Activated CD4-positive, CD25-positive, alpha-beta regulatory T cell treated with anti-CD3 and anti-CD28 coated beads, Interleukin-2, amount 50 U/mL, for 72 hours (primary cell): ENCODE measurements at places on chromosomes 13 and 19.

DNA sequence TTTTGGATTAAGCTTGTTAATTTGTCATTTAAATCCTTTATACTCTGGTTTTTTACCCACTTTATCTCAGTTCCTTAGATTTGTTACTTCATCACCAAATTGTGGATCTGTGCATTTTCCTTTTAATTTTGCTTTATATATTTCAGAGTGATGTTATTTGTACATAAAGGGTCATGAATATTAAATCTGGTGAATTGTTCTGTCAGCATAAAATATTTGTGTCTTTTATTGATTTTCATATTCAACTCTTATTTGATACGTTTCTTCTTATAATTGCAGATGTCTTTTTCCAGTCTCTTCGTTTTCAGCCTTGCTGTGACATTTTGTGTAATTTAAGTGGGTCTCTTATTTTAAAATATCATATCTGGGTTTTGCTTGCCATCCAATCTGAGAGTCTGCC, 4.7 kb downstream of the SETDB2 start:
- DNase-seq: no peak

DNA sequence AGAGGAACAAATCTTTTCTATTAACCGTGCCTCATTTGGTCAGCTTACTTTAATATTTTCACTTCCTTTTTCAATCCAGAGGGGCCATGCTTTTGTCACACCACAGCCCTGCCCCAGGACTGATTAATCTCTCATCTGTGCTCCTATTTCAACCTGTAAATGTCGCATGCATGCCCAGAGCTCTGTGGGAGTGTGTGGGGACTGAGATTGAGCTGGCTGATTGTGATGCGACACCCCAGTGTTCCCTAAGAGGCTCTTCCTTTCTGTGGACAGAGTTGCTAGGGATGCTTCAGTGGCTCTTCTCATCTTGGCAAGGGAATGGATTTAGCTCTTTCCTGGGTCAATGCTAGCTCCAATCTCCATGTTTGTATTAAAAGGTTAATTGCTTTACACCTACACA, 249.6 kb downstream of the TDRD3 start:
- no peak for DNase-seq

- no peak for DNase-seq
Observed at GRCh38 chr19:971795-972194, 12.3 kb upstream of the WDR18 start.

DNA sequence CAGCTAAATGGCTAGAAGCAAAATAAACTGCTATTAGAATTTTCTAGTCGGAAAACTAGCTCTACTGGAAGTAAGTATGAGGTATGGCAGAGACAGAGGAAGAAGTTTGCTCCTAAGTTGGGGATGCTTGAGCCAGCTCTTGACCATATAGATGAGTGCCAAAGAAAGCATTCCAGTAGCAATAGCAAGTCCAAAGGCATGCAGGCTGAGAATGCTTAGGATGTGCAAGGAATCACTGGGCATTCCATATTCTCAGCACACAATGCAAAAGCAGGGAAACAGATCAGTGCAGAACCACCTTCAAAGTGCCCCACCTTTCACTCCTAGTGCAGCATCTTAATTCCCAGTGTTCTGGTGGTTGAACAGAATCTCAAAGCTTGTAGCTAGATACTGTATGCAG, 32.9 kb downstream of the SERTM1 start:
- DNase-seq: no peak

- DNase-seq: no peak
Observed at GRCh38 chr13:40484974-40485373, 181.5 kb downstream of the FOXO1 start.

DNA sequence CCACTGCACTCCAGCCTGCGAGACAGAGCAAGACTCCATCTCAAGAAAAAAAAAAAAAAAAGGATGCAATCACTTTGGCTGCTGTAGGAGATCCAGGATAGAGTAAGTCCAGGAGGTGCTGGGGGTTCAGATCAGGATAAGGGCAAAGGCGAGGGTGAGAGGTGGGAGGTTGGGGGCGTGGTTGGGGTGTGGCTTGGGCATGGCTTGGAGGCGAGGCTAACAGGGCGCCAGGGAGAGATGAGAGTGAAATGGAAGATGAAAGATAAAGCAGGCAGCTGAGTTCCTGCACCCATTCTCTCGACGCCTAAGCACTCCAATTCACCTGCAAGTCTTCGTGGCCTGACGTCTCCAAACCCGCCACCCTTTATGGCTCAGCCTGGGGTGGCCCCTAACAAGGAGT, 25.0 kb upstream of the ZNRF4 start:
- DNase-seq: no peak

- no peak for DNase-seq
Observed at GRCh38 chr19:18274219-18274780, at the start of gene IQCN. TSS of gene IQCN (minus strand) at chr19:18274452. CDS start at chr19:18269478, 4,974 bp downstream.

DNA sequence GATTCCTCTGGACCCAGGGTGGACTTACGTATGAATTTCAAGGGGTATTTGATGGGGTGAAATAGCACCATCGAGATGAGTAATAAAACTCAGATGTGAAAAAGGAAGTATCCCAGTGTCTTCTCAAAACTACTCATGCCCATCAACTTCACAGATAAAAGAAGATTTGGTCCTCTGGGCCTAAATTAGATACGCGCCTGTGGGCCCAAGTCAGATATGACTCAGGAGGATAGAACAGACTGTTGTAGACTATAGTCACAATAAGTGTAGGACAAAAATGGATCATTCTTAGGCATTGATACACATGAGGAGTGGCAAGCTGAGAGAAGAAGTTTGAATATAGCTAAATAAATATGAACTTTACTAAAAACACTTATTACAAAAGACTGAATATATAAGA, 2438.8 kb downstream of the PCDH9 start:
- no peak for DNase-seq

DNA sequence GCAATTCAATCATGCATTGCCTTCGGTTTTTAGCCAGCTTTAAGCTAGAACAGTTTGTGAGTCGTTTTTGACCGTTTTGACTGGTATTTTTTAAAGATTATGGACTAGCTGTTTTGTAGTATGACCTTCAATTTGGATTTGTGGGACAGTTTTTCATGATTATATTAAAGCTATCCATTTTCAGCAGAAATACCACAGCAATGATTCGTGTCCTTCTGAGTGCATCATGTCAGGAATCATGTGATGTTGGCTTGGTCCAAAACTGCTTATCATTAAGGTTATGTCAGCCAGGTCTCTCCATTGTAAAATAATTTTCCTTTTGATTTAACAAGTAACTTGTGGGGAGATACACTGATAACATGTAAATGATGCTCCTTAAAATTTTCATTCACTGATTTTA, 229.0 kb downstream of the POSTN start:
- DNase-seq: no peak

DNA sequence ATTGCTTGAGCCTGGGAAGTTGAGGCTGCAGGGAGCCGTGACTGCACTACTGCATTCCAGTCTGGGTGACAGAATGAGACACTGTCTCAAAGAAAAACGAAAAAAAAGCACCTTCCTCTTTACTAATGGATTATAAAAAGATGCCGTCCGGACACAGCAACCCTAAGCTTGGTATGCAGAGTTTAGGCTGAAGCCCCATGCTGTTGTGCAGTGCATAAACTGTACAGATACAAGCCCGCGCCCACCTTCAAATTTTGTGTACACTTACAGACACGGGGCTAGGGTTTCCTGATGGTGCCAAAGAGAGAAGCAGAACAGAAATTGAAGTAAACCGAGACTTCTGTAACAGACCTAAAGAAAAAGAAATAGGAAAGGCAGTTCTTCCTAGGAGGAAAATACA, 9.0 kb downstream of the LPAR6 start:
- no peak for DNase-seq

DNA sequence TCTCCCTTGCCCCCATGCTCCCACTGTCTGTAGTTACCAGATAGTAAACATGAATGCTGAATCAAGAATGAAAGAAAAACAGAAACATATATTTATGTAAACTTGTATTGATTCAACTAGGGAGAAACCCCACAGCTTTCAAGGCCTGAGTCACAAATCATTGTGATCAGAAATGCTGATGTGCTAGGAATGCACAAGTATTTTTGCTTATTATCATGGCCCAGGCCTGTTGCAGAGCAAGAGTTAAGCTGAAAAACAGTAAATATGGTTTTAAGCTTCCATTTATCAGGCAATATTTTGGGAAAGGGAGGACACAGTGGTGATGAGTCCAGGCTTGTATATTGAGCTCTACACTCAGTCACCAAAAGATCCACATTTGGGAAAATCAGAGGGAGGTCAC, 669.6 kb downstream of the DIAPH3 start:
- DNase-seq: no peak

GRCh38 chr19:42228641-42229040, 8.5 kb downstream of the ZNF526 start:
- no peak for DNase-seq

DNA sequence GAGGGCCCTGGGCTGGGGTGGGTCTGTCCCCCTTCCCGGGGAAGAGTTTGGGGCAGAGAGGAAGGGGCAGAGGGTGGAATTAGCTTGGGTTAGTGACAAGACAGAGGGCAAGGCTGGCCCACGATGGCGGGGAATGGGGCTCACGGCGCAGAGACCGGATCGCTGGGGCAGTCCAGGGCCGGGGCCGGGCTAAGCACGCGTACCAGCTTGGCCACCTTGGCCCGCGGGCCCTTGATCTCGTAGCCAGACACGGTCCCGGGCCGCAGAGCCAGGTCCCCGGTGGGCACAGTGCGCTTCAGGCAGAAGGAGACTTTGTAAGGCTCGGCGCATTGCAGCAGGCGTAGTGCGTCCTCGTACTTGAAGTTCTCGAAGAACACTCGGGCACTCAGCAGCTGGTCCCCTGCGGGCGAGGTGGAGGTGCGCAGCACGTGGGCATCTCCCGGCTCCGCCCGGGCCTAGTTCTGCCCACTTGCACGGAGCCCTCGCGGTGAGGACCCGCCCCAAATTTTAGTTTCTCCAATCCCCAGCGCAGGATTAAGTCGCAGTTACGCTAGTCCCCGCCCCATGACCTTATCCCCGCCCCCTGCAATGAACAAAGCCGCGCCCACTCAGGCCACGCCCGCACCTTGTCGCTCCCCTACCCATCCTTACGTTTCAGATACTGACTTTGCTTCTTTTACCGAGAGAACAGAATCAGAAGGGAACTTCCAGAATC, 8.6 kb upstream of the HIPK4 start:
- peak; percentile 61 for DNase-seq

DNA sequence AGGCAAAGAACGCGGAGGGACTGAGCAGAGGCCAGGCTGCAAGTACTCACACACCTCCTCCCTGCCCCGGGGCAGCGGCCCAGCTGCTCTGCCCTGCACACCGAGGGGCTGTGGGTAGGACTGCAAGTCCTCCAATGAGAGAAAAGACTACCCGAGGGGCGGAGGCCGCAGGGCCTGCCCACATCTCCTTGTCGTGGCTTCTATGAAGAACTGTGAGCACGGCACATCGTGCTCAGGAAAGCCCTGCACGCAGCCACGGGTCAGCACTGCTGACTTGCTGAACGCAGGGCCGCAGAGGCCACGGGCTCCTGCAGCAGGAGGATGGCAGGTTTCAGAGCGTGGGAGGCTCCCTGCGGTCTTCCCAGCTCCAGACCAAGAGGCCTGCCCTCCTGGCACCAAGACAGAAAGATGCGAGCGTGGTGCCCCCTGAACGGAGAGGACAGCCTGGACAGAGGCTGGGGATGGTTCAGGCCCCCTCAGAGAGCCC, 37.4 kb downstream of the CEBPG start:
- DNase-seq: no peak

DNA sequence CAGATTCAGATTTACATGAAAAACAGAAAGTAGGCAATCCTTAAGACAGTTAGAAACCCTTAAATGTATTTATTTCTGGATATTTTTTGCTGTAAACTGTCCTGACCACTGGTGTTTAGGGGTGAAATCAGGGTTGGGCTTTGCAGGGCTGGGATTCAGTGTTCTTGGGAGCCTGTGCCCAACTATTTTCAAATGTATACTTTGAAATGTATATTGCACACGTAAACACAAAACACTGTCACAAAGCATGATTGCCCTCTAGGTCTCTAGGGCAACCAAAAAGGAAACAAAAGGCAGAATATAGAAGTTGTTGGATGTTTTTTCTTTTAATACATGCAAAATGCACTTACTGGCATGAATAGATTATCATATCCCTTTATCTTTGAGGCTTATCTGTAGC, 1185.4 kb downstream of the DIAPH3 start:
- DNase-seq: no peak

DNA sequence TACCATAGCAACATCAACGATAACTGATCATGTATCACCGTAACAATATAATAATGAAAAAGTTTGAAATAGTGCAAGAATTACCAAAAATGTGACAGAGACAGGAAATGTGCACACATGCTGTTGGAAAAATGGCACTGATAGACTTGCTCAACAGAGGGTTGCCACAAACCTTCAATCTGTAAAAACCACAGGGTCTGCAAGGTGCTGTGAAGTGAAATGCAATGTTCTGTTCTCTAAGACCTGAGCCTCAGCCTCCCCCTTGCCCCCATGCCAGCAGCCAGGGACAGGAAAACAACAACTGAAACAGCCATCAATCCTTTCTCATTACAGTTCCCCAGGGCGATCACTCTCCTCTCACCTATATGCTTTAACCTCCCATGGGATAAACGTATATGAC, 88.4 kb downstream of the USP12 start:
- no peak for DNase-seq

DNA sequence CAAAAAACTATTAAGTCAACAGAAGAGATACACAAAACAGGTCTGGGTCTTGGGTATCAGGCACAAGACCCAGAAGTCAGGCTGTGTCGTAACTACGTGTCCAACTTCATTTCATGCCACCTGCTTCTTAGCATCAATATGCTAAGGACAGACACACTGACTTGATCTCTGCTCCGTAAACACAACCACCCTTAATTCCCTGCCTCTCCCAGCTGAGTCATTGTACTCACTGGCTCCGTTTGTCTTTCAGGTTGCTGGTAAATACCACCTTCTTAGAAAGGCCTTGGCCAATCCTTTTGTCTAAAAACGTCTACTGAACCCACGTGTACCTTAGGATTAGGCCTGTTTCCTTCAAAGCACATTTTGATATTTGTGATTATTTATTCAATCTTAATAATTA, 726.2 kb downstream of the PCDH9 start:
- DNase-seq: no peak

GRCh38 chr13:113768018-113768905, 9.2 kb downstream of the TMEM255B start:
- no peak for DNase-seq

GRCh38 chr13:44837250-44837649, 152.0 kb downstream of the NUFIP1 start:
- no peak for DNase-seq
